Esophagus muscularis mucosa (tissue), 4 donors: ENCODE measurements at places on chromosomes 13 and 19. TPM values are rescaled to one million over a fixed set of nuclear protein-coding genes. Genes with fewer than 3 reads are reported as not detected.

DNA sequence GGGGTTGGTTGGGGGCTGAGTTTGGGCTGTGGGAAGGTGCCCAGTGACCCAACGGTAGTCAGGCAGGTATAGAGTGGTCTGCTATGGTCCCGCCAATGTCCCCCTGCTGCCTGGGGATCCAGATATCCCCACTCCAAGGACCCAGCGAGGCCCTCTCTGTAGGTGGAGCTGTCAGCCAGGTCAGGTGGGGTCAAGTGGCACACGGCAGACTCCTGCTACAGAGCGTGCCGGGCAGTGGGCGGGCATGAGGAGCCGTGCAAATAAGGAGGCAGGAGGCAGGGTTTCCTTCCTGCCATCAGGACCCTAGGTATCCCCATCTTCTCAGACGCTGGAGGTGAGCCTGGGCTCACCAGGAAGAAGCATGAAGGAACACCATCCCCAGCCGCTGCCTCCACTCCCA, 14.9 kb downstream of the EVI5L start:
- no peak overlapping the region for H3K4me3 ChIP-seq
- H3K36me3 ChIP-seq = no peaks in the 10 kb centered on the region
- no peak for DNase-seq
- no peaks in the 10 kb centered on the region for H3K4me1 ChIP-seq
- no peaks in the 10 kb centered on the region for H3K27me3 ChIP-seq

PRTN3 gene
- 1.2 TPM for total RNA-seq

DMAC2 gene
- 70.6 TPM for total RNA-seq

DNA sequence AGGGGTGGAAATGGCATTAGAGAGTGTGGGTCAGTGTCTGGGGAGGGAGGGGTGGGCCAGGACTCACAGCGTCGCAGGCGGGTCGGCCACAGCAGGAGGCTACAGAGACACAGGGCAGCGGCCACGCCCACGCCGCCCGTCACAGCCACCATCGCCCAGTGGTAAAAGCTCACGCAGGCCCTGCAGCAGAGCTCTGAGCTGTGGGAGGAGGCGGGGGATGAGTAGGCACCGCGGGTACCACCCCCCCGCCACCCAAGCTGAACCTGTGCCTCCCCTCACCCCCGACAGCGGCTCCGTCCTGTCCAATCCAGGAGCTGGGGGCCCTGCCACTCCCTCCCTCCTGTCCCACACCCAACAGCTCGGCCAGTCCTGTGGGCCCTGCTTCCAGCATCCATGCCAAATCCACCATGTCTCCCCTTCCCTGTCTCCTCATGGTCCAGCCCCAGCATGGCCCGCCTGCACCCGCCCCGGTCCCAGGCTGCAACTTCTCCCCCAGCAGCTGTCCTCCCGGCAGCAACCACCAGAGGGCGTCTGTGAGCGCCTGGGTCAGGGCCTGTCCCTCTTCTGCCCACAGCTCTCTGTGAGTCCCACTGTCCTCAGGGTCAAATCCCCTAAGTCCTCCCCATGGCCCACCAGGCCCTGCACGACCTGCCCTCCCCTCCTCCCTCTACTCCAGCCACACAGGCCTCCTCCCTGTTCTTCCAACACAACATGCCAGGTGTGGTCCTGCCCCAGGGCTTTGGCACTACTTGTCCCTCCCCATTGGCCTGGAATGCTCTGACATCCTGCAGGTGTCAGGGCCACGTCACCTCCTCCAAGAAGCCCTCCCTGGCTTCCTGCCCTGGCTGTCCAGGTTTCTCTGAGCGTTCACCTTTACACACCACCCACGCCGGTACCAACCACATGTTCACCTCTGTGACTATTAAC, 6.0 kb downstream of the TEKTIP1 start:
- no peak overlapping the region for H3K4me3 ChIP-seq
- peaks cover 57% of the 10 kb centered on the region for H3K36me3 ChIP-seq
- peaks cover 11% of the 10 kb centered on the region for H3K4me1 ChIP-seq
- DNase-seq = no peak
- H3K27me3 ChIP-seq = no peaks in the 10 kb centered on the region

GIPR gene
- not detected for total RNA-seq

DNA sequence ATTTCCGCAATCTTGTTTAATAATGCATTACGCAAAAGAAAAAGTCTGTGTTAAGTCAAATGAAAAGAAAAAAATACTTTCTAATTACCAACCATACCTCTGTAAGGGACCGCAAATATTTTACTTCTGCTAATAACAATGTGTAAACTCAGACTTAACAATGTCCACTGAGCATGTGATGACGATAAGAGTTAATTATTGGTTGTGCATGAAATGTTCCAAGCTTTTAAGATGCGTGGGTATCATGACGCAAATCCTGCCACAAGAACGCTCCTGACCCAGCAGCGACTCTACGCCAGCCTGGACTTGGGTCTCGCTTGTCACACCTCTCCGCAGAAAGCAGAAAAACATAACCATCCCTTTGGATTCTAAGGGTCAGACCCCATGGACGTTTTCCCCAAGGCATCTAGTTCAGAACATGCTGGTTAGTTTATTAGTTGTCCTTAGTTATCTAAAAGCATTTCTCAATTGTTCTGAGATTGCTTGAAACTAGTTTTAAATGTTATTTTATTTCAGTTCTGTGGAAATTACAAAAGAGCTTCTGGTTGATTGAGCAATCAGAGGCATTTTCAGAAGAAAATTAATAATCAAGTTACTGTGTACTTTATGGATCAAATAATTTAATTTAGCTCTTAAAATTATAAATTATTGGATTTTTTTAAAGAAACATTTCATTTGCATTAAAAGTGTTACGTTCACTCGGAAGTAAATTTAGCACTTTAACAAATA, 779.9 kb upstream of the ARGLU1 start:
- H3K36me3 ChIP-seq = no peaks in the 10 kb centered on the region
- no peaks in the 10 kb centered on the region for H3K4me1 ChIP-seq
- no peaks in the 10 kb centered on the region for H3K27me3 ChIP-seq
- no peak overlapping the region for H3K27ac ChIP-seq
- no peak overlapping the region for H3K4me3 ChIP-seq

SIGLEC9 gene
- total RNA-seq = 9.4 TPM

CD70 gene
- not detected for total RNA-seq

DNA sequence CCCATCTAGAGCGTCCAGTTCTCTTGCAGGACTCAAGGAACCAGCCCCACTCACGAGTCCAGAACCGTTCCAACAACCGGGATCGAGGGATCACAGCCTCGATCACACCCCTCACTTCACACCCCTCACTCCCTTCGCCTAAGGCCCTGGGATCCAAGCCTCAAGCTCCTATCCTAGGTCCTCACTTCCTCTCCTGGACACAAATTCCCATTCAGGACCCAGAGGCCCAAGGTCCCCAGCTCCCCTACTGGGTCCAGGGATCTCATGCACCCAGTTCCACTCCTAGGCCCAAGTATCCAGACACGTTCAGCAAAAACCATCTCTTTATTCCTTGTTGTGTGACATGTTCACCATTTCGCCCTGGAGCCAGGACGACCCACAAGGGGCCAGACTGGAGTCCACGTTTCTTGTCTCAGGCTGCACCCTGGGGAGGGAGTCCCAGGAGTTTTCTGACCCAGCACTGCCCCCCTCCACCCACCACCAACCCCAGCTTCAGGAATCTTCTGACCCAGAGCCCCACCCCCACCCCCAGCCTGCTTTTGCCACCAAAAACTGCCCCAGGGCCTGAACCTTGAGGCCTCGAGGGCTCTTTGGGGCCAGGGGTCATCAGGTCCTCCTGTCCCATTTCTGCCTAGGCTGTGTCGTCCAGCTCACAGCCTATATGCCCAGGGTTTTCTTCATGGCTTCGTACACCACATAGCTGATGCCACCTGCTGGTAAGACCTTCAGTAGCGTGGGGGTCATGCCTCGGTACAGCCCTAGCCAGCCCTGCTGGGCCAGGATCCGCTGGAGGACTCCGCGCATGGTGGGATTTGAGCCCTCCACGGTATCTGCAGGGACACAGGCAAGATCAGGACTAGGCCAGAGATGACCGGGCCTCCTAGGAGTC, 1.4 kb upstream of the KHSRP start:
- peaks cover 17% of the 10 kb centered on the region for H3K36me3 ChIP-seq
- no peaks in the 10 kb centered on the region for H3K27me3 ChIP-seq
- no peak for DNase-seq
- H3K4me1 ChIP-seq = peaks cover 37% of the 10 kb centered on the region

SHANK1 gene
- total RNA-seq = 0.11 TPM

EPSTI1 gene
- 8.2 TPM for total RNA-seq

SYNGR4 gene
- not detected for total RNA-seq

OR10H1 gene
- total RNA-seq = not detected

DNA sequence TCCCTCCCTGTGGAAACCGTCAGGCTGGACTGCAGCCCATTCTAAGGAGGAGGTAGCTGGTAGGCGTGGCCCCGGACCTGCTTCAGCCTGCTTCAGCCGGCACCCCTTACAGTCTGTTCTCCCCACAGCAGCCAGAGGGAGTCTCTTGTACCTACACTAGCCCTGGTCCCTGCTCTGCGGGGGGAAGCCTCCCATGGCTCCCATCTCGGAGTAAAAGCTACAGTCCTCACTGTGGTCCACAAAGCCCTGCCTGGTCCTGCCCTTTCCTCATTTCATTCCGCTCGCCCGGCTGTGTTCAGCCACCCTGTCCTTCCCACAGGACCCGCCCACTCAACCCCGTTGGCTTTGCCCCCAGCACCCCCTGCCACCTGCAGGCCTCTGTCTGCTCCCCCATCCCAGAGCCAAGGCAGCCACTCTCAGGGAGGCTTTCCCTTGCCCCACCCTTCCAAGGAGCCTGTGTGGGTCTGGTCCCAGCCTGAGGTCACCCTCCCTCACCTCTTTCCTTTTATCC, 1.3 kb downstream of the PGLYRP1 start:
- H3K27me3 ChIP-seq = peaks cover 2% of the 10 kb centered on the region
- peaks cover 8% of the 10 kb centered on the region for H3K36me3 ChIP-seq
- H3K4me1 ChIP-seq = peaks cover 6% of the 10 kb centered on the region

- no peaks in the 10 kb centered on the region for H3K36me3 ChIP-seq
- no peak for DNase-seq
- no peak overlapping the region for H3K4me3 ChIP-seq
- no peak overlapping the region for H3K27ac ChIP-seq
- no peaks in the 10 kb centered on the region for H3K27me3 ChIP-seq
- H3K4me1 ChIP-seq = no peaks in the 10 kb centered on the region
Measured at GRCh38 chr19:13621413-13621812, 115.1 kb upstream of the CACNA1A start.

GRCh38 chr13:110233181-110233950, 73.6 kb downstream of the COL4A1 start:
- H3K4me1 ChIP-seq = peaks cover 86% of the 10 kb centered on the region
- H3K4me3 ChIP-seq = peak overlapping the region; percentile 24
- H3K27me3 ChIP-seq = no peaks in the 10 kb centered on the region
- DNase-seq = peak; percentile 93

DNA sequence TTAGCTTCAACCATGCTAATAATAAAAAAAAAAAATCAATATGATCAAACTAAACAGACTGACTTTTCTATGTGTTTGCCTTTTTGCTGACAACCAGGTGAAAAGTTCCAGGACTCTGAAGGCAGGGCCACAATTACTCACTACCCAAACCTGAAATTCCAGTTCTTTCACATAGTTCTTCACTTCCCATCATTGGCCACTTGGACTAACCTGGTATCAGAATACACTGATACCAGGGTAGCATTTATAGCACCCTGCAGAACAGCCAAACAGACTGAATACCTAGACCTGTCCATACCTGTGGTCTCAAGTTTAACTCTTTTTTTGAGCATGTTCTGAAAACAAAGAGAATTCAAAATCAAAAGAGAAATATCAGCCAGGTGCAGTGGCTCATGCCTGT, 25.1 kb downstream of the ELF1 start:
- peaks cover 13% of the 10 kb centered on the region for H3K4me1 ChIP-seq
- no peak overlapping the region for H3K4me3 ChIP-seq
- peaks cover 5% of the 10 kb centered on the region for H3K36me3 ChIP-seq
- no peak for DNase-seq
- H3K27me3 ChIP-seq = no peaks in the 10 kb centered on the region
- H3K27ac ChIP-seq = no peak overlapping the region

DNA sequence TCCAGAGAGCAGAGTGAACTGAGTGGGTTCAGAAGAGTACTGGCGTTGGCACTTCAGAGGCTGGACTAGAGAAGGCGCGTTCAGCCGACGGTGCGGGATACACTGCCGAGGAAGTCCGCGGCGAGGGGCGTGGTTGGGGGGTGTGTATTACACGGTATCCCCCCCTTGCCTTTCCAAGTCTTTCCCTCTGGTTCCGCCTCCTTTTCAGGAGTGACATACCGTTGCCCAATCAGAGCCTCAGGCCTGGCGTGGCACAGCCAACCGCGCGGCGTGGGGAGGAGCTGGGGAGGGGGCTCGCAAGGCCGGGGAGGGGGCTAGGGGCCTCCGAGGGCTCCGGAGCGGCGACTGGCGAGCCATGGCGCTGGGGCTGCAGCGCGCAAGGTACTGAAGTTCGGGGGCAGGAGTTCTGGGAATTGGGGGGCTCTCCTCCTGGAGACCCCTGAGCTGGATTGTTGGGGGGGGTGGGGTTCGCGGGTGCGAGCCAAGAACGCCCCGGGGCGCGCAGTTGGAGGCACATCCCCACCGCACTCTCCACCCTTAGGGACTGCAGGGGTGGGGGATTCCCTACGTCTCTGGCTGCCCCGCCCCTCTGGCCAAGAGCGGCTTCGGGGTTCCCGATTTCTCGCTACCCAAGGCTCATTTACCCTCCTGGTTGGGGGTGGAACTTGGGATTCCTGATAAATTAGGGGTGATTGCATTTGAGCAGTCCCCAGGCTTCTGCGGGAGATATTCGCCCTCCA, at the start of gene HIF3A:
TSS of gene HIF3A (plus strand) at position 321 of the 740 bp plus-strand sequence. CDS start at position 356, 35 bp downstream.
- peak within 1 kb of the TSS; percentile 74 for H3K4me3 ChIP-seq
- H3K36me3 ChIP-seq = no peaks in the 10 kb centered on the region
- H3K27me3 ChIP-seq = no peaks in the 10 kb centered on the region
- no peak for DNase-seq

DNA sequence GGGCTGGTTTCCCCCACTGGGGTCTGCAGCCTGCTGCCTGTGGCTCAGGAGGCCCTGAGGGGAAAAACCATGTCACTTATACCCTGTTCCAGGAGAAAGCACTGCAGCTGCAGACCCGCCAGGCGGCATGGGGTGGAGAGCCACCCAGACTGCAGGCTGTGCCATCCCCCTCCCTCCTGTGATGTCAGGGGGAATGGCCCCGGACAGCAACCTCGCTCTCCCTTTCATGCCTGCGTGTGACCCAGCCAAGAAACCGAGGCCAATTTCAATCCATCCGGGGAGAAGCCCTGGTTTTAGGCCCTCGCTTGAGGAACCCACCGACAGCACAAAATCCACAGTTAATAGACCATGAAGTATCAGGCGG, 37.2 kb upstream of the MATK start:
- no peaks in the 10 kb centered on the region for H3K27me3 ChIP-seq
- no peak overlapping the region for H3K27ac ChIP-seq
- no peak overlapping the region for H3K4me3 ChIP-seq
- no peaks in the 10 kb centered on the region for H3K36me3 ChIP-seq

GRCh38 chr19:573519-573825, 1.1 kb downstream of the BSG start:
- no peak for DNase-seq
- H3K4me3 ChIP-seq = peak overlapping the region; percentile 97
- no peaks in the 10 kb centered on the region for H3K36me3 ChIP-seq
- H3K27me3 ChIP-seq = no peaks in the 10 kb centered on the region
- peaks cover 67% of the 10 kb centered on the region for H3K4me1 ChIP-seq
